Activated CD8-positive, alpha-beta memory T cell treated with anti-CD3 and anti-CD28 coated beads for 48 hours (primary cell): ENCODE measurements at places on chromosomes 7 and 10.

DNA sequence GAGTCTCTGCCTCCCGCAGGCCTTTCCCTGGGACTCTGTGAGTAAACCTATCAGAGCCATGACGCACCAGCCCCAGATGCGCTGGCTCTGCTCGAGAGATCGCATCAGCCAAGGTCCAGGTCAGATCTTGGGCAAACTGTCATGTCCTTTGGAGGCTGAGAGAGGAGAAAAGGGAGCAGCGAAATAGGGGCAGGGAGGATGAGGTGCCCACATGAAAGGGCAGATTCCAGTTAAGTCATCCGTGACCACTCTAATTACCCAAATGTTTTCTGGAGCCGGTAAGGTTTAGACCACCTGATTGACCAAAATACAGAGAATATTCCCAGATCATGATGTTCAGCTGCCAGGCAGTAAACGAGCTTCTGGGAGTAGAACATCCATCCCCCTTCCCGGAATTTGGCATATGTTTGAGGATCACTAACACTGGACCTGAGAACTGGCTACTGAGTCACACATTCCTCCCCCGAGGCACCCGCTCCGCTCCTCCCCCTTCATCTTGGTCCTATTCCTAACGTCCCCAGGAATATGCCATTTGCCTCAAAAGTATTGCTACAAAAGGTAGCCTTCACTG lies 88.0 kb downstream of the FGFR2 start:
- no peak for DNase-seq

DNA sequence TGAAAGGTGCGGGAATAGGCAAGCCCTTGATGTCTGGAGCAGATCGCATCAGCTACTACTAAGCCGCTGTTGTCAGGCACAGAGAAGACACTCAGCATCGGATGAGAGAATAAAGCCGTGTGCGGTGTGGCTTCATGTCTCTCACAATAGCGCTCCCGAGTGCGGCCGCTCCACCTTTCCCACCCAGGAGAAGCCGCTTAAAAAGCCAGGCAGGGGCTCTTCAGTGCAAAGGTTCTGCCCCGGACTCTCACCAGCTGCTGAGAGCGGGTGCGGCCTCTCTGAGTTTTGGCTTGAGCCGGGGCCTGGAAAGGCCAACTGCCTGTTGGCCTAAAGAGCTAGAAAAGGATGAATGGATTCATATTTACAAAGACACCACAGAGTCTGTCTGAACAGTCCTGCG lies 600.6 kb downstream of the DNAJB6 start:
- no peak for DNase-seq

GRCh38 chr10:30639946-30640786 lies 10.6 kb upstream of the LYZL2 start:
- DNase-seq, result no peak

- DNase-seq, result no peak
These were observed 23.5 kb downstream of the TMEM72 start for GRCh38 chr10:44934416-44935200.

- DNase-seq, result no peak
These were observed 25.2 kb upstream of the NPTX2 start for GRCh38 chr7:98591926-98592325.

- DNase-seq, result no peak
These were observed 3.8 kb downstream of the MINDY3 start for GRCh38 chr10:15856328-15857015.

- no peak for DNase-seq
These were observed 465.0 kb downstream of the SUGCT start for GRCh38 chr7:40599836-40600235.

- DNase-seq, result no peak
These were observed 91.3 kb downstream of the PARD3 start for GRCh38 chr10:34723750-34724149.

DNA sequence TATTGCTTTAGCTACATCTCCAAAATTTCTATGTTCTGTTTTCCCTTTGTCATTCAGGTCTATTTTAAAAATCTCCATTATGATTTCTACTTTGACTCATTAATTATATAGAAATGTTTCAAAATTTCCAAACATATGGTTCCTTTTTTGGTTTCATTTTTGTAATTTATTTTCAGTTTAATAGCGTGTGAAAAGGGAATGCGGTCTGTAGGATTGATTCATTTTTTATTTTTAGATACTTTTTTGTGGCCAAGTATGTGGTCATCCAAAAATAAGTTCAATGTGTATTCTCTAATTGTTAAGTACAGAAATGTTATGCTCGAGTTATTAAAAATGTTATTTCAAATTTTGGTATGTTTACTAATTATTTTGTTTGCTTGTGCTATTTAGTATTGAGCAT lies 72.5 kb upstream of the ANKRD1 start:
- no peak for DNase-seq

DNA sequence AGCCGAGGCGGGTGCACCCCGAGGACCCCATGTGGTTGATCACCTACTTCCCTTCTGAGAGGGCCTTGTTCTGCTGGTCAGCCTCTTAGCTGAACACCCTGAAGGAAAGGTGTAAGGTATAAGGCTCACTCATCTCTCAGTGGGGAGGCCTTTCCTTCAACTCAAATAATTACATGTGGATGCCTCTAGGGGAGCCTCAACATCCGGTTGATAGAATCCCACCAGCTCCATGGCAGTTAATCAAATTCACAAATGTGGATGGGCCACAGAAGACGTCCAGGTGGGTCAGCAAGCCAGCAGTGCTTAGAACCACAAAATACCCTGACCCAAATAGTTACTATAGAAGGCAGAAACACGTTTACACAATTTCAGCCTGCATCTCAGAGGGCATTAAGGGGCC lies 37.7 kb upstream of the ZNF32 start:
- no peak for DNase-seq

DNA sequence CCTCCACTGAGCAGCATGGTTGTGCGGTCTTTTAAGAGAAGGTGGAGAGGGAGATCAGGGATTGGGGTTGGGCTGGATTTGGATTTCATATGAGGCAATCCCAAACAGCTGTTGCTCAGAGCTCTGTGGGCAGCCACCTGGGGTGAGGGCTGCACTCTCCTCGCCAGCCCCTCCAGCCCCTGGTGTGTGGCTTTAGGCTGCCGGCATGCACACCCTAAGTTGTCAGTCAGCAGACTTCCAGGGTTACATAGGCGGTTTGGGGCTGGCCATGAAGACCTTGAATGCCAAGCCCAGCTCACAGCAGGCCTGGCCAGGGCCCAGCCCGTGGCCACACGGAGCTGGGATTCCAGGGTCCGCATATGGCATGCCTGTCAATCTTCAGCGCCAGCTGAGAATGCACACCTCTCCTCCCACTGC lies 54.8 kb downstream of the ZMIZ1 start:
- no peak for DNase-seq
